ENCODE measurements at places on chromosomes 3 and 15. TPM values are rescaled to one million over a fixed set of nuclear protein-coding genes. Genes with fewer than 3 reads are reported as not detected.

PARP9 gene
- total RNA-seq = 8.9 TPM

CHL1 gene
- 1.9 TPM for total RNA-seq

RBM5 gene
- total RNA-seq = 58.6 TPM

AADAC gene
- not detected for total RNA-seq

- H3K4me3 ChIP-seq = peak overlapping the region; percentile 72
- H3K4me1 ChIP-seq = peaks cover 19% of the 10 kb centered on the region
- no peaks in the 10 kb centered on the region for H3K27me3 ChIP-seq
- H3K27ac ChIP-seq = peak overlapping the region; percentile 9
These were observed 1.0 kb downstream of the PRKCD start for GRCh38 chr3:53161820-53162671.

- no peaks in the 10 kb centered on the region for H3K36me3 ChIP-seq
- peaks cover 54% of the 10 kb centered on the region for H3K4me1 ChIP-seq
- H3K4me3 ChIP-seq = peak overlapping the region; percentile 70
- peak overlapping the region; percentile 94 for H3K27ac ChIP-seq
- no peak for DNase-seq
- H3K27me3 ChIP-seq = no peaks in the 10 kb centered on the region
These were observed 33.0 kb downstream of the MBNL1 start for GRCh38 chr3:152301745-152302181.

GRCh38 chr3:106466881-106467280 lies 598.1 kb upstream of the CBLB start:
- no peaks in the 10 kb centered on the region for H3K27me3 ChIP-seq
- no peaks in the 10 kb centered on the region for H3K36me3 ChIP-seq
- no peak overlapping the region for H3K4me3 ChIP-seq
- no peak for DNase-seq
- no peaks in the 10 kb centered on the region for H3K4me1 ChIP-seq

GRCh38 chr15:98226578-98226977 lies 266.1 kb downstream of the ARRDC4 start:
- H3K27ac ChIP-seq = no peak overlapping the region
- no peak for DNase-seq
- H3K4me3 ChIP-seq = no peak overlapping the region
- no peaks in the 10 kb centered on the region for H3K36me3 ChIP-seq
- no peaks in the 10 kb centered on the region for H3K4me1 ChIP-seq

GRCh38 chr15:81321667-81322066 lies 2.3 kb downstream of the STARD5 start:
- H3K4me1 ChIP-seq = no peaks in the 10 kb centered on the region
- H3K36me3 ChIP-seq = peaks cover 8% of the 10 kb centered on the region
- no peaks in the 10 kb centered on the region for H3K27me3 ChIP-seq
- no peak overlapping the region for H3K27ac ChIP-seq

DNA sequence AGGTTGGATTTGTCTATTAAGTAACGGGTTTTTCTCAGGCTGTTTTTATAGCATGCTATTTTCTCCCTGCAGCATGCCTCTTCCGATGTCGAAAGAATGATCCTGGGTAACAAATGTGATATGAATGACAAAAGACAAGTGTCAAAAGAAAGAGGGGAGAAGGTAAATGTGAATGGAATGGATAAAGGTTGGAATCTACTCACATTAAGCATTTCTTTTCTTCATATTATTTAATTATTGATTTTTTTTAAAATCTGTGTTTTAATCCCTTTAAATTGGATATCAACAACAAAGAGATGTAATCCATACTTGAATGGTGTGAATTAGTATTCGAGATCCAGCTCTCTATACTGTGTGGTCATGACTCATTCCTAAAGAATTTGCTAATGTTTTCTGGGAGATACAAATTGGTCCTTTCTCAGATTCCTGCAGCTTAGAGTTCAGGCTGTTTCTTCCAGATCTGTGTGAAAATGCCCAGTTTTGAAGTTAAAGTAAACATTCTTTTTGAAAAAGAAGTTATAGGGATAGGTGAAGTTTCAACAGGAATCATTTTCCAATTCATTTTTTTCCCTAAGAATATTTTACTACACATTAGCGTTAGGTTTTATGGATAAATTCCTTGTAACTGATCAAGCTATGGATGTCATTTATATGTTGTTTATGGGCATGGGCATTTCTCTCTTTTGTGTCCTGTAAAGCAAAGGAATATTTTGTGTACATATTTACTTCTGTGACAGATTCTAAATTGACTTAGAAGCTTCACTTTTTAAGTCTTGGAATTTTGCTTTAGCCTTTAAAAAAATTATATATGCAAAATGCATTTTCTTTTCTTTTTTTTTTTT lies 20.8 kb upstream of the APH1B start:
- no peak overlapping the region for H3K4me3 ChIP-seq
- no peaks in the 10 kb centered on the region for H3K4me1 ChIP-seq
- no peaks in the 10 kb centered on the region for H3K27me3 ChIP-seq
- no peak overlapping the region for H3K27ac ChIP-seq

All from psoas muscle (tissue), 8 donors.